ENCODE measurements at places on chromosomes 1 and 21.

- DNase-seq = no peak
Measured at GRCh38 chr1:7373251-7373650, 397.8 kb upstream of the VAMP3 start.

DNA sequence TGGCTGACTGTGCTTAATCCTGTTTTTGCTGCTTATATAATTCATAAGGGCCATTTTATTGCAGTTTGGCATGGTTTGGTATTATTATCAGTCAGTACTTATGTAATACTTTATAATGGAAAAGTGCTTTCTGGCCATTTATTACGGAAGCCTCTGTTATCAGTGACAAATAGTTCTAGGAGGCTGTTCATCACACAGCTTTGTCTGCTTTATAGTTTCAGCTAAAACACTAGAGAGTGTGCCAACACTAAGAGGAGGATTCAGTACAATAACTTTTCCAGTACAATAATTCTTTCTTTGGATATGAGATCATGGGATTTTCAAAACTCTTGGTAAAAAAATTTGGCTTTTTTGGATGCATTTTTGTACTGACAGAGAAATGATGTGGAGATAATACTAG lies 102.9 kb upstream of the PTGFR start:
- no peak for DNase-seq

DNA sequence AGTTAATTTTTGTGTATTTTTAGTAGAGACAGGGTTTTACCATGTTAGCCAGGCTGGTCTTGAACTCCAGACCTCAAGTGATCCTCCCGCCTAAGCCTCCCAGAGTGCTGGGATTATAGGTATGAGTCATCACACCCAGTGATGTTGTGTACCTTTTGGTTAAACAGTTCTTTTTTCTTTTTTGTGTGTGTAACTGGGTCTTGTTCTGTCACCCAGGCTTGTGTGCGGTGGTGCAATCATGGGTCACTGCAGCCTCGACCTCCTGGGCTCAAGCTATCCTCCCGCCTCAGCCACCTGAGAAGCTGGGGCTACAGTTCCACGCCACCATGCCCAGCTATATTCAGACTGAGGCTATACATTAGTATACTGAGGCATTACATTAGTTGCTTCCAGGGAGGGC lies 37.8 kb downstream of the GABPB2 start:
- DNase-seq = no peak

- no peak for DNase-seq
Measured at GRCh38 chr1:51642739-51643142, 25.8 kb downstream of the OSBPL9 start.

DNA sequence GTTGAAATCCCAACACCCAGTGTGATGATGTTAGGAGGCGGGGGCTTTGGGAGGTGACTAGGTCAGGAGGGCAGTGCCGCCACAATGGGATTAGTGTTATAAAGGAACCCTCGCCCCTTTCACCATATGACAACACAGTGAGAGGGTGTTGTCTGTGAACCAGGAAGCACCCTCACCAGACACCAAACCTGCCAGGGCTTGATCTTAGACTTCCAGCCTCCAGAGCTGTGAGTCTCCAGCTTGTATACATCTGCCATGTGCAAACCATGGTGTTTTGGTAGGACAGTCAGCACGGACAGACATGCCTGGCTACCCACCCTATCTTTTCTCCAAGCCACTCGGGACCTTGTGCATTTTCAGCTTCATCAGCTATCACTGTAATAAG lies 4.0 kb downstream of the TRIM11 start:
- no peak for DNase-seq

GRCh38 chr21:36021251-36021837 lies 39.0 kb downstream of the SETD4 start:
- no peak for DNase-seq

DNA sequence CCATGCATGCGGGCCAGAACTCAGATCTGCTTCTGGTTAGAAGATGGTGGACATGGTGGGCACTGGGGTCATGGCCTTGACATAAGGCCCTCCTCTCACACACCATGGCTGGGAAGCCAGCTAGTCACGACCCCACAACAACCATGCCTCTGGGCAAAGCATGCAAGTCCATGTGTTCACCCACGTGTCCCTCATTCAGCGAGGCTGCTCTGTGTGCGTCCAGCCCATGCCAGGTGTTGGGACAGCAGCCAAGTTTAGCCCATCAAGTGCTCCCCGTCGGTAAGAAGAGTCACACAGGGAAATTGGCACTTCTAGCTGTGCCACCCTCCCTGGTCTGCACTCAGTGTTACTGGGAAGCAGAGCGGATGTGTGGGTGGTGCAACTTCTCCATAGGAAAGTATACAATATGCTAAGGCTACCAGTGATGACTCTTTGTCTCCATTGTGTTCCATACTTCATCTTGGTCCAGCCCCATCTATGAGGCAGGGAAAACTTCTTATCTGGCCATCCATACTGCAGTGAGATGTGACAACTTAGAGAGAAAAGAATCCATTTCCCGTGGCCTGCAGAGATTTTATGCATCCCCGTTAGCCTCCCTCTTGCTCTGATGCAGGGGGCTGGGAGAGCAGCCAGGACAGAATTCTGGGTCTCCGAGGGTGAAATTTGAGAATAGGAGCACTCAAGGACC lies 198.0 kb downstream of the GRIK3 start:
- no peak for DNase-seq

- no peak for DNase-seq
Measured at GRCh38 chr1:150836129-150836773, 28.2 kb upstream of the CTSK start.

DNA sequence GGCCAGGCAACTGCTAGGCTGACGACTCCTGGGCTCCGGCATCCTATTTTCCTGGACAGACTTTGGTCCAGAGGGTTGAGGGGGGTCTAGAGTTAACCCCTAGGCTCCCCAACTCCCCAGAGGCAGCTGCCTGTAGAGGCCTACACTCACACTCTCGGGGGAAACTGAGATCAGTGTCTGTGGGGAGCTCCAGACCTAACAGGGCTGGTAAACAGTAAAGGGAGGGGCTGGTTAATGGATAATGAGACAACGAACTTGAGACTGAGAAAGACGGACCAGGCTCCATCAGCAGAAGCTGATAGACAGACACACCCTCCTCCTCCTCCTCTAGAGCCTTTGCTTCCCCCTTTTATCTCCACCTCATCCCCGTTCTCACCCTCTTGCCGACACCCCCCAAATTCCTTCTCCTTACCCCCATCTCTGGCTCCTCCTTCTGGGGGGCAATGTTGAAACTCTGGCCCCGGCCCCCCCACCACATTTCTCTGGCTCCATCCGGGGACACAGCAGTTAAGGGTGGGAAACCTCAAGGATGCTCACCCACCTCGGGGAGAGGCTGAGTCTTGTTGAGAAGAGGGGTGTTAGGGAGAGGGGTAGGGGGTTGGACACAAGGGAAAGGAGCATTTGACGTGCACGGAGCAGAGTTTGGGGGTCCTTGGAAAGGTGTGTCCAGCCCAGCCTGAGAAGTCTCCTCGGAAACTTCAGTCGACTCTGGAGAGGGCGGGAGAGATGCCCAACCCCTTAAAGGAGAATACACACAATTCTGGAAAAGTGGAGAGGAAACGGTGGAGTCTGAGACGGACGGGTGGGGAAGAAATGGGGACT lies at the start of gene MTMR11:
MTMR11 (minus strand) TSS at position 710 of the 822 bp plus-strand sequence; CDS start at position 478, 232 bp downstream.
- peak; percentile 51 for DNase-seq

GRCh38 chr1:2137257-2138121 lies 57.1 kb downstream of the FAAP20 start:
- DNase-seq = no peak

- DNase-seq = no peak
Measured at GRCh38 chr1:169779970-169780369, 14.7 kb downstream of the METTL18 start.

DNA sequence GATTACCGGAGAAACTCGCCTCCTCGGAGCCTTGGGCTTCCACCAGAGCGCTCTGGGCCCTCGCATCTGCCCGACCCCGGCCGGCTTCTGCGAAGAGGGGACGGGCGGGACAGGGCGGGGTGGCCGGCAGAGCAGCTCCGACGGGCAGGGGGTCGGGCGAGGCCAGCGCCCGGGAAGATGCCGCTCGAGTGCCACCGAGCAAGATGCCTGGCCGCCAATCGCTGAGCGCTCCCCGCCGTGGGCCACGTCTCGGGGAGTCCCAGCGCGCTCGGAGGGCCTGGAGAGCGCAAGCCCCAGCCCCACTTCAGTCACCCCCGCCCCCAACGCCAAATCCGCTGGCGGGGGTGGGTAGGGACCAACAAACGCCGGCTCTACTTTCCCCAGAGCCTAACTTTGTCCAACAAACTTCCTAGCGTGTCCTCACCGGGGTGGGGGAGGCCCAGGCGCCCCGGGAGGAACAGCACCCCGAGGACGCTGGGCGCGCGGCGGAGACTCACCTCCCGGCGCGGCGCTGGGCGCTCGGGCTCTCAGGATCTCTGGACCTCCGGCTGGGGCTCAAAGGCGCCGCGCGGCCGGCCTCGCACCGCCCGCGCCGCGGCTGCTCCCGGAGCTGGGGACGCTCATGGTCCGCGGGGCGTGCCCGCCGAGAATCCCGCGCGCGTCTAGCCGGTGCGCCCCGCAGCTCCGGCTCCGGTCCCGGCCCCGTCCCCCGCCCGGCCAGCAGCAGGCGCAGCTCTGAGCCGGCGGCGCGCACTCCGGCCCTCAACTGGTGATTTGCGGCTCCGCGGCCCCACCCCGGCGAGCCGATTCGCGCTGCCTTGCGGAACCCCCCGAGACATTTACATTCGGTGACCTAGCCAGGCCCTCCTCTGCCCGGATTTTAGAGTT lies at the start of gene BCAR3:
BCAR3 (minus strand) TSS at position 737 of the 888 bp plus-strand sequence. CDS start 6,907 bp downstream, outside the sequence.
- DNase-seq = peak; percentile 76

DNA sequence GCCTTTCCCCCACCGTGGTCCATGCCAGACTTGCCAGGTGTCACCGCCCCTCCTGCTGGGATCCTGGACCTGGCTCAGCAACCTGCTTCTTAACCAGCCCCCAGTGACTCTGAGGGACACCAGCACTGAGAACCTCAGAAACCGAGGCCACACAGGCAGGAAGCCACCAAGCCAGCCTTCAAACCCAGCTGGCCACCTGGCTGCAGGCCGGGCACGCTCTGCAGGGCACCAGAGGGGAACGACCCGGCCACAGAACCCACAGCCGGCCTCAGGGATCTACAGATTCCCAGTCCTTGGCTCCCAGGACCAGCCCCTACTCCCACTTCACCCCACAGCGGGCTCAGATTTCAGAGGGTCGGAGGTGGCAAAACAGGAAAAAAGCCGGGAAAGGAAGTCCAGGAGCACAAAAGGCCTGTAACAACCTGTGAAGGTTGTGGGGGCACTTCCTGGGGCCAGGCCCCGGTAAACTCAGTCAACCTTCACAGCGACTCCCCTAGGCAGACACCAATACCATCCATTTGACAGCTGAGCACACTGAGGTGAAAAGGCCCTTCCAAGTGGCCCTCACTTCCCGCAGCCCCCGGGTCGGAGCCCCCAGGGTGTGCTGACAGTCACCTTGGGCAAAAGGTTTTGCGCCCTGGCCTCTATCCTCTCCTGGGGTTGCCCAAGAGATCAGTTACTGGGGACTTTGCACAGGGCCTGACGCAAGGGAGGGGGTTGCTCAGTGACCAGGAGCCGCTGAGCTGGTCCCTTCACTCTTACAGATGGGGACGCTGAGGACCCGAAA lies 14.1 kb downstream of the RUNX3 start:
- no peak for DNase-seq

DNA sequence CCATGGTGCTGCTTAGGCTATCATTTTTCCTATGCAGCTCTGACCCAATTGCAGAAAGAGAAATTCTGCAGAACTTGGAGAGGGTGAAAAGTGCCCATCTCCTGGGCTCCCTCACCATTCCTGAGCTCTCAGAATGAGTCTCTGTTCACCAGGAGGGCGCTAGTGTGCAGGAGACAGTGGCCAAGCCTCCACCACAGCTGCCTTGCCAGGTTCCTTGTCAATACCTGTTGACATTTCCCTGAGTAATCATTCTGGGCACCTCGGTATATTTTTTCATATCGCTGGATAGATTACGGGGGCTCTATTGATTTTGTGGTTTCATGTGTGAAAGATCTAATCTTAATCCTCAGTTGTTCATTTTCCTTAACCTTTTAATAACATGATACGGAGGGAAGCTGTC lies 13.0 kb upstream of the C8B start:
- DNase-seq = no peak

- no peak for DNase-seq
Measured at GRCh38 chr21:26199456-26199855, 28.9 kb upstream of the APP start.

DNA sequence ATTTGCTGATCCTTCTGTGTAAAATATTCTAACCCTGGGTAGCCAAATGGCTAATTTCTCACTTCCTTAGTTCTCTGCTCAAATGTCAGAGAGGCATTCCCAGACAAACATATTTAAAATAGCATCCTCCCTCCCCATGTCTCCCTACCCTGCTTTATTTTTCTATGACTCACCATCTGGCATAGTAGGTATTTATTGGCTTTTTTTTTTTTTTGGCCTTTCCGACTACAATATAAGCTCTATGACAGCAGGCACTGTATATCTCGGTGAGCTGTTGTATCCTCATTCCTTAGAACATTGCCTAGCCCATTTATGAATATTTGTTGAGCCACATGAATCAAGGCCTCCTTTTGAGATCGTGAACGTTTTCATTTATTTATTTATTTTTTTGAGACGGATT lies 1.5 kb upstream of the NEK7 start:
- DNase-seq = no peak

GRCh38 chr1:98055457-98055856 lies 134.6 kb upstream of the DPYD start:
- DNase-seq = no peak

GRCh38 chr1:25675729-25676476 lies 59.3 kb downstream of the MAN1C1 start:
- DNase-seq = no peak

- no peak for DNase-seq
Measured at GRCh38 chr21:29149808-29150425, 19.5 kb downstream of the MAP3K7CL start.

GRCh38 chr1:87226341-87226760 lies 102.3 kb upstream of the LMO4 start:
- peak; percentile 23 for DNase-seq

GRCh38 chr21:20883408-20883800 lies 114.8 kb upstream of the NCAM2 start:
- DNase-seq = no peak

DNA sequence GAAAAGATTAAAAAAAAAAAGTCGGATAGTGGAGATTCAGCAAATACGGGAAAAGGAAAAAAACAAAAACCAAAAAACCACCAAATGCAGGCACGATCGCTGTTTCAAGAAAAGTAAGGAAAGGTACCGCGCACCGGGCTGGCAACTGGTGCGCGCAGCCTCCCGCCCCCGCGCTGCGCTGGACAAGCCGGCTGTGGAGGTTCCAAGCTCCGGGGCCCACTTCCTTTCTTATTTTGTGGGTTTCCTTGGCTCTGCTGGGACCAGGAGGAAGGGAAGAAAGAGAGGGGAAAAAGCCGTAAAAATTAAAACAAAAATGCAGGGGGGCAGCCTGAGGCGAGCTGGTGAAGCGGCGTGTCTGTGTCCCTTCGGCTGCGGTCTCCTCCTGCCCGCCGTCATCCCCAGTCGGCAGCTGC lies 233 bp downstream of the ADAMTS5 start:
- no peak for DNase-seq
